ENCODE measurements at places on chromosomes 12 and 14. TPM values are rescaled to one million over a fixed set of nuclear protein-coding genes. Genes with fewer than 3 reads are reported as not detected.

Gene C12orf54
- total RNA-seq, result not detected

GRCh38 chr12:6959805-6960592 lies 8.8 kb downstream of the PTPN6 start:
- H3K27me3 ChIP-seq, result no peaks in the 10 kb centered on the region
- H3K4me1 ChIP-seq, result peaks cover 37% of the 10 kb centered on the region
- H3K4me3 ChIP-seq, result no peak overlapping the region

DNA sequence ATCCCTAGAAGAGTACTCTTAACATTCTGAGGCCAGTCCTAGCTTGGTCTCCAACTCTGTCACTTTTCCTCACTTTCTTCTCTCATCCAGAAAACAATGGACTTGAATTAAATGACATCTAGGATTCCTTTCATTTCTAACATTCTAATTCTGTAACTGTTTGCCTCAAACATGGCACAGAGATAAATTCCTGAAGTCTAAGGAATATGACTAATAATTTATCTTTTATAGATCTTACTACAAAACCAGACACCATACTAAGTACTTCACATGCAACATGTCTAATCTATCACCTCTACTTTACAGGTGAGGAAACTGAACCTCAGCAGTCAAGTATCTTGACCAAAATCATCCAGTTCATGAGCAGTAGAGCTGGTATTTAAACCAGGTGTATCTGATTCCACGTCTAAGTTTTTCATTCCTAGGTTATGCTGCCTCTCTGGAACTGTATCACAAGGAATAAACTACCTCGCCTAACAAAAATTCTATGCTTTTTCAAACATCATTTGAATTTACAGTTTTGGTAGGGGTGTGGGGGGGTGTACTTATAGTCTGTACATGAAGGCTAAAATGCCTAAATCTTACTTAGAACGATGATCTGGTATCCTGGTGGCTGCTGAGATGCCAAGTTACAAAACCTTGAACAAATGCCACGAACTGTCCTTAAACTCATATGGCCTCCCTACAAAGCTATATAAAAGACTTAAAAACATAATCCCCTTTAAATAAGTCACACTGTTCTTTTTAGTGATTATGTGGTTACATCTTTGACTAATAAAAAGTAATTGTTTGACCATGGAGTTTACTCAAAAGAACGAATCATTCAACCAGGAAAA lies 41.6 kb downstream of the ATXN2 start:
- no peaks in the 10 kb centered on the region for H3K4me1 ChIP-seq
- H3K4me3 ChIP-seq, result no peak overlapping the region
- no peak for DNase-seq

GRCh38 chr14:55354500-55354899 lies 57.1 kb downstream of the ATG14 start:
- H3K4me3 ChIP-seq, result no peak overlapping the region
- H3K4me1 ChIP-seq, result no peaks in the 10 kb centered on the region
- peak; percentile 21 for DNase-seq
- H3K27me3 ChIP-seq, result no peaks in the 10 kb centered on the region
- no peaks in the 10 kb centered on the region for H3K36me3 ChIP-seq

- no peaks in the 10 kb centered on the region for H3K27me3 ChIP-seq
- H3K4me3 ChIP-seq, result no peak overlapping the region
- DNase-seq, result no peak
- no peaks in the 10 kb centered on the region for H3K4me1 ChIP-seq
Measured at GRCh38 chr14:93977790-93978581, 1.6 kb upstream of the ASB2 start.

- H3K27ac ChIP-seq, result no peak overlapping the region
- no peaks in the 10 kb centered on the region for H3K27me3 ChIP-seq
- no peaks in the 10 kb centered on the region for H3K4me1 ChIP-seq
- no peak for DNase-seq
Measured at GRCh38 chr14:96243785-96244184, 12.2 kb upstream of the BDKRB1 start.

- no peak for DNase-seq
- no peak overlapping the region for H3K27ac ChIP-seq
- no peak overlapping the region for H3K4me3 ChIP-seq
- no peaks in the 10 kb centered on the region for H3K36me3 ChIP-seq
- H3K4me1 ChIP-seq, result no peaks in the 10 kb centered on the region
- H3K27me3 ChIP-seq, result peaks cover 50% of the 10 kb centered on the region
Measured at GRCh38 chr12:132329720-132330548, 545 bp upstream of the GALNT9 start.

GRCh38 chr12:56129942-56130495 lies 2.0 kb downstream of the ESYT1 start:
- H3K27me3 ChIP-seq, result no peaks in the 10 kb centered on the region
- no peaks in the 10 kb centered on the region for H3K4me1 ChIP-seq
- DNase-seq, result no peak
- peaks cover 11% of the 10 kb centered on the region for H3K36me3 ChIP-seq
- H3K4me3 ChIP-seq, result no peak overlapping the region
- H3K27ac ChIP-seq, result no peak overlapping the region

- DNase-seq, result no peak
- no peaks in the 10 kb centered on the region for H3K36me3 ChIP-seq
- no peaks in the 10 kb centered on the region for H3K27me3 ChIP-seq
- peaks cover 8% of the 10 kb centered on the region for H3K4me1 ChIP-seq
Measured at GRCh38 chr14:21100931-21101330, at the start of gene TMEM253. Gene TMEM253, plus strand, starts transcription at chr14:21101066. Its CDS starts 278 bp downstream, at chr14:21101344.

DNA sequence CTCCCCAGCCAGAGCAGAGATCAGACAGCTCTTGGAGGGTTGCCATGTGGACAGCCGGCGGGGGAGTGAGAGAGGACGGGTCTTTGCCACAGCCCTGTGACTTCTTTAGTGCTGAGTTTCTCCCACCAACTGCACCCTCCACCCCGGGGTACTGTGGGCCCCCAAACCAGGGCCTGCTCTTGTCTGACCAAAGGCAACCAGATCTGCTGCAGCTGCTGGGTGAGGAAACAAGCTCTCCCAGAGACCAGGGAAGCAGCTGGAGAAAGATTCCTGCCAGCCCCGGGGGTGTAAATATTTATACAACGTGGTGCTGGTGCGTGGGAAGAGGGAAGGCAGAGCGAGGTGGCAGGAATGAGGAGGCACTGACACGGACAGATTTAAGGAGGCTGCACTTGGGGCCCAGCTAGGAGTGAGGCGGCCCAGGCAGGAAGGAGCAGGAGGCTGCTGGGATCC lies 14.3 kb upstream of the ZFP36L1 start:
- no peaks in the 10 kb centered on the region for H3K4me1 ChIP-seq
- no peaks in the 10 kb centered on the region for H3K36me3 ChIP-seq
- H3K27me3 ChIP-seq, result no peaks in the 10 kb centered on the region
- H3K27ac ChIP-seq, result no peak overlapping the region

- H3K36me3 ChIP-seq, result no peaks in the 10 kb centered on the region
- H3K27me3 ChIP-seq, result no peaks in the 10 kb centered on the region
- no peak overlapping the region for H3K27ac ChIP-seq
- no peak overlapping the region for H3K4me3 ChIP-seq
Measured at GRCh38 chr12:93844164-93844784, 167.1 kb downstream of the CRADD start.

- DNase-seq, result no peak
- H3K27me3 ChIP-seq, result no peaks in the 10 kb centered on the region
- H3K4me3 ChIP-seq, result no peak overlapping the region
- no peak overlapping the region for H3K27ac ChIP-seq
Measured at GRCh38 chr14:36284971-36285595, 35.4 kb downstream of the MBIP start.

- H3K27me3 ChIP-seq, result no peaks in the 10 kb centered on the region
- H3K36me3 ChIP-seq, result no peaks in the 10 kb centered on the region
- H3K27ac ChIP-seq, result no peak overlapping the region
- DNase-seq, result no peak
Measured at GRCh38 chr14:96792591-96792990, 4.6 kb upstream of the VRK1 start.

Measured in H1 (cell line).